ENCODE measurements at places on chromosomes 4 and X.

GRCh38 chrX:140526171-140526570, 21.3 kb upstream of the SOX3 start:
- peak; percentile 71 for DNase-seq

- no peak for DNase-seq
Measured at GRCh38 chr4:4890574-4891255, 31.2 kb downstream of the MSX1 start.

GRCh38 chr4:172751550-172751949, 417.1 kb upstream of the GALNT7 start:
- DNase-seq, result no peak

GRCh38 chr4:172674811-172675210, 493.8 kb upstream of the GALNT7 start:
- no peak for DNase-seq

GRCh38 chr4:82903737-82904136, 3.2 kb downstream of the THAP9 start:
- DNase-seq, result no peak

DNA sequence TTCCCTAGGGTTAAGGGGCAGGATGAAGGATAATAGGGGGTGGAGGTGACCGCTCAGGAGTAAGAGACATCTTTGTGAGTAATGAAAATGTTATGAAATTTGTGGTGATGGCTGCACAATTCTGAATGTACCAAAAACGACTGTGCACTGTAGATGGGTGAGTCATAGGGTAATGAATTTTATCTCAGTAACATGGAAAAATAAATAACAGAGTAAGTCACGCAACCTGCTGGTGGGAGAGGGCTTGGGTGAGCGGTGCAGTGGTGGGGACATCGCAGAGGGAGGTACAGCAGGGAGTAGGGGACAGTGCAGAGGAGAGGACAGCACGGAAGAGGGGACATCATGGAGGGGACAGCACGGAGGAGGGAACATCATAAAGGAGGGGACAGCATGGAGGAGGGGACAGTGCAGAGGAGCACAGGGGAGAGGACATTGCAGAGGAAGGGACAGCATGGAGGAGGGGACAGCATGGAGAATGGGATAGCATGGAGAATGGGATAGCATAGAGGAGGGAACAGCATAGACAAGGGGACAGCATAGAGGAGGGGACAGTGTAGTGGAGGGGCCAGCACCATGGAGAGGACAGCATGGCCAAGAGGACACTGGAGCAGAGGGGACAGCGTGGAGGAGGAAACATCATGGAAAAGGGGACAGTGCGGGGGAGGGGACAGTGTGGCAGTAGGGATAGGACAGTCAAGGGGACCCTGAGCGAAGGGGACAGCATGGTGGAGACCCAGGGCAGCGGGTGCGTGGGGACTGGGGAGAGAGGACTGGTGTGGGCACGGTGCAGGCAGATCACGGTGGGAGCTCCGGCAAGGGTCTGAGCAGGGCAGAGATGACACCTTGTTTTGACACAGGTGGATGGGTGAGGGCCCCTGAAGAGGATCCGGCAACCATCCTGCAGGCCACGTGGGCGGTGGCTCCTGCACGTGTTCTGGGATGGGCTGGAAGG, 68.5 kb upstream of the MXD4 start:
- DNase-seq, result peak; percentile 93

DNA sequence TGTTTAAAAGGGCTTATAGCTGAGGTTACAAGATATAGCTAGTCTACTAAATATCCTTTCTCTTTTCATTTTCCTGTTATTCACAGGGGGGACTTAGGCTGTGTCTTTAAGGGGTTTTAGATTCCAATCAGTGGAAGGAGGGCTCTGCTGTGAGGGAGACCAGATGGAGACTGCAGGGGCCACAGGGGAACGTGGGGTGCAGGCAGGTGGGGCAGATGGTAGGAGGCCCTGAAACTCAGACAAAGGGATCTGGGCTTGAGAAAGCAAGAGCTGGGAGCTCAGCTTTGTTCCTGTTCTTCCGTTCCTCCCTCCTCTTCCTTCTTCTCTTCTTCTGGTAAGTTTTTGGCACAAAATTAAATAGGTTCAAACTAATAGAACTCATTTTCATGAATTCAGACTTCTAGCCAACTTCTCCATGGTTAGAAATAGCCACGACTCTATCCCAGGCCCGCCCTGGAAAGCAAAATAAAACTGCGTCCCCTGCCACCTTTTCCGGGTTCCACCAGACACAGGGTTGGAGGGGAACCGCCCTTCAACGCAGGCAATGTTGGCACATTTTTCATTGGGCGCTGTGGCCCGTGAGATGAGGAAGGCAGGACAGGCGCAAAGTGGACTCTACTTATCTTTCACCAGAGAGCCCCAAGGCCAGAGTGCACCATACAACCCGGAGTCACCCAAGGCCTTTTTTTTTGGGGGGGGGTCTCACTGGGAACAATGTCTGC, 3.5 kb upstream of the TMSB4X start:
- DNase-seq, result no peak

DNA sequence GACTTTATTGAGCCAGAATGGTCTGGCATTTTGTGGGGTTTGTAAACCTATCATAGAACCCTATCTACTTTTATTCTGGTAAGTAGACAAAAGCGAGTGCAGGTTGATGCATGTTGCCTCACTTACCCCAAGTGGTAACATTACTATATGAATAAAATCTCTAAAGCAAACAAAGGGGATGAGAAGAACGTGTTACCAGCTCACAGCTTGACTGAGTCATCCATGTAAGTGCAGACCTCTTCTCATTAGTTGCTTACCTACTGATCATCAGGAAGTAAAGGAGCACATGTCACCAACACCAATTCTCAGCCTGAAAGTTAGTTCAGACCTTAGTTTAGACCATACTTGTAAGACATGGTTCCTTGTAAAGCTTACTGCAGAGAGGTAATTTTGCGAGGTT, 1328.3 kb downstream of the C4orf33 start:
- no peak for DNase-seq

GRCh38 chr4:181308476-181309312, 934.5 kb upstream of the TENM3 start:
- no peak for DNase-seq

DNA sequence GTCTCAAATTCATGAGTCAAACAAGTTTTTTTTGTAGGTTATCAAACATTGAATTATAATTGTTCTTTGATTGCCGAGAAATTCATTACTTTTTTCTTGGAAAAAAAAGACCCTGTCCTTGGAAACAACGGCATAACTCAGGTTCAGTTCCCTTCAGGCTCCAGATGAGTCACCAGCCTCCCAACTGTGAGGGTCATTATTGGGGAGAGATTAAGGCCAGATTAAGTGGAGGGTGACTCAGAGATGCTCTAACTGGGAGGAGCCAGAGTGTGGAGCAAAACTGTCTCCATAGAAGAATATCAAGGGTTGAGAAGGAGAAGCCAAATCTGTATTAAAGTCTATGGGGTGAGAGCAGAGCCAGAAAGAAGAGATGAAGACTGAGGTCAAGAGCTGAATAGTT, 9.6 kb downstream of the ADGRG4 start:
- peak; percentile 4 for DNase-seq

GRCh38 chr4:184359888-184360287, 114.5 kb downstream of the IRF2 start:
- peak; percentile 54 for DNase-seq

DNA sequence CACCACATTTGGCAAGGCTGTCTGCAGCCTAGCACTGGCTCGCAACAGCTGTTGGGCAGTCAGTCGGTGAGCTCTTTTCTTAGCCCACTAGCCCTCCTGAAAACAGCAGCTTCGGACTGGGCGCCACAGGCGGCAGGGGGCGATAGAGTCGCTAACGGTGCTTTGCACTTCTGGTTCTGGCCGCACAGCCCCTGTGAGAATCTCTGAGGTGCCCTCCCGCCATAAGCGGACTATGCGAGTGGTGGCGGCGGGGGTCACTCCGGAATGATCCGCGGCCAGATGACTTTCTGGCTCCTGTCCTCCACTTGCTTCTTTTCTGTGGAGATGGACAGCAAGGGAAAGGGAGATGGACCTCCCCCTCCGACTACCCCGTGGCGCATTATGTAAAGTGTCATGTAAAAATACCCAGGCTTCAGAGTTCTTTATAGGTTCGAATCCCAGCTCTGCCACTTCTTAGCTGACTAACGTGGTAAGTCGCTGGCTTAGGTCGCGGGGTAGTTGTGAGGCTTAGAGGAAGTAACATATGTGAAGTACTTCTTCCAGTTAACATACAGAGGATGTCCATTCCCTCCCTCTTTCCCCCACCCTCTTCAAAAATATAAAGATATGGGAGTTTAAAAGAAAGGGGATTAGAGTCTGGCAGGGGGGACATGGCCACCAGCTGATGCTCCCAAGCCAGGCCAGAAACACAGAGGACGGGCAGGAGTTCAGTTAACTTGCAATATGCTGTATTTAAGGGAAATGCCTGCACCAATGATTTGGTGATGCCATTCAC, 11.0 kb downstream of the ARHGAP36 start:
- DNase-seq, result peak; percentile 2

- peak; percentile 69 for DNase-seq
Measured at GRCh38 chr4:128513664-128514484, 226.3 kb upstream of the PGRMC2 start.

- DNase-seq, result no peak
Measured at GRCh38 chrX:129559783-129560182, 19.7 kb downstream of the OCRL start.

- DNase-seq, result no peak
Measured at GRCh38 chr4:139562067-139562684, 6.2 kb upstream of the SETD7 start.

GRCh38 chr4:55013431-55013955, 111.9 kb downstream of the KDR start:
- DNase-seq, result no peak

GRCh38 chrX:7019555-7019954, 128.0 kb upstream of the STS start:
- DNase-seq, result no peak

DNA sequence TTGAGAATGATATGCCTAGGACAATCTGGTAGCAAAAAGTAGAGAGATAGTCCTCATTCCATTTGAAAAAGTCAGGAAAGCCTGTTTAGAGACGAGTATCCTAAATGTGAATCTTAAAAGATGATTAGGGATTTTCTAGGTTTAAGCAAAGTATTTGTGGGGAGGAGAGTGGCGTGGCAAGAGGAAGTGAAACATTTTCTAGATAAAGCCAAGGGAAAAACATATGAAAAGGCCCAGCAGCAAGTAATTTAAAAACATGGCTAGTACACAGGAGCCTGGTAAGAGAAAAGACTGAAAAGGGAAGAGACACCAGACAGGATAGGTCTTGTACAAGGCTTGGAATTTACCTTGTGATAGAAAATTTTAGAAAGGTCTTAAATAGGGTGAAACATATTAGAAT, 45.9 kb downstream of the CORIN start:
- DNase-seq, result no peak

GRCh38 chr4:110005461-110006056, 92.9 kb downstream of the EGF start:
- DNase-seq, result peak; percentile 68

- peak; percentile 34 for DNase-seq
Measured at GRCh38 chr4:95304898-95305297, 243.9 kb downstream of the UNC5C start.

DNA sequence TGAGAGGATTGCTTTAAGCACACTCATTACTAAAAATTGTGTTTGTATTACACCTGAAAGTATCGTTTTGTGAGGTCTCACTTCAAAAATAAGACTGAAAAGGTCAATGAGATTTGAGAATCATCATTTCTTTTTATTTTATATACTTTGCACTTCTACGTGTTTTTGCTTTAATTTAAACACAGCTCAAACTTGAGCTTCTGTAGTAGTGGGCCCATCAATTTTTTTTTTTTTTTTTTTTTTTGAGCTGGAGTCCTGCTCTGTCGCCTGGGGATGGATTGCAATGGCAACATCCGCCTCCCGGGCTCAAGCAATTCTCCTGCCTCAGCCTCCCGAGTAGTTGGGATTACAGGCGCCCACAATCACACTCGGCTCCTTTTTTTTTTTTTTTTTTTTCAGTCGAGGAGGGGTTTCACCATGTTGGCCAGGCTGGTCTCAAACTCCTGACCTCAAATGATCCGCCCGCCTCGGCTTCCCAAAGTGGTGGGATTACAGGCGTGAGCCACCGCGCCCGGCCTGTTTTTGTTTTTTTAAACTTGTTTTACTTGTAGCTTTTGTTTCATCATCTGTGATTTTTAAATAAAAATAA, 1.5 kb downstream of the GSTCD start:
- no peak for DNase-seq

DNA sequence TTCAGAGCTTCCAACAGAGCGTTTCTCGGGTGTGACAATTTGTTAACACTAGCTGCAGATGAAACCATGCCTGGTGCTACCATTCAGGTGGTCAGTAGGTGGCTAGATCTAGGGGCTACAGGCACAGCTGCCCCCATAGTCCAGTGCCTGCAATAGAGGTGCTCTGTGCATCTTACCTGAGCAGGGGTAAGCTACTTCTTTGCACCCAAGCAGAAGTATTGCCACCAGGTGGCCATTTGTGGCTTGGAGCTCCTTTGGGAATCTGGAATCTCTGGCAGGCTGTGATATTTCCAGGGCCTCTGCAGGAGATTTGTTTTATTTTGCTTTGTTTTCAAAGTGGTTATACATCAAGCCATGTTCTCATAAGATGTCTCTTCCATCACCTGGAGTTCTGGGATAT, 170.7 kb upstream of the PUDP start:
- no peak for DNase-seq

GRCh38 chrX:46957297-46957696, 45.1 kb downstream of the JADE3 start:
- no peak for DNase-seq

- no peak for DNase-seq
Measured at GRCh38 chr4:105466580-105466979, 7.3 kb downstream of the PPA2 start.

- no peak for DNase-seq
Measured at GRCh38 chr4:10035130-10035529, 13.8 kb upstream of the SLC2A9 start.

DNA sequence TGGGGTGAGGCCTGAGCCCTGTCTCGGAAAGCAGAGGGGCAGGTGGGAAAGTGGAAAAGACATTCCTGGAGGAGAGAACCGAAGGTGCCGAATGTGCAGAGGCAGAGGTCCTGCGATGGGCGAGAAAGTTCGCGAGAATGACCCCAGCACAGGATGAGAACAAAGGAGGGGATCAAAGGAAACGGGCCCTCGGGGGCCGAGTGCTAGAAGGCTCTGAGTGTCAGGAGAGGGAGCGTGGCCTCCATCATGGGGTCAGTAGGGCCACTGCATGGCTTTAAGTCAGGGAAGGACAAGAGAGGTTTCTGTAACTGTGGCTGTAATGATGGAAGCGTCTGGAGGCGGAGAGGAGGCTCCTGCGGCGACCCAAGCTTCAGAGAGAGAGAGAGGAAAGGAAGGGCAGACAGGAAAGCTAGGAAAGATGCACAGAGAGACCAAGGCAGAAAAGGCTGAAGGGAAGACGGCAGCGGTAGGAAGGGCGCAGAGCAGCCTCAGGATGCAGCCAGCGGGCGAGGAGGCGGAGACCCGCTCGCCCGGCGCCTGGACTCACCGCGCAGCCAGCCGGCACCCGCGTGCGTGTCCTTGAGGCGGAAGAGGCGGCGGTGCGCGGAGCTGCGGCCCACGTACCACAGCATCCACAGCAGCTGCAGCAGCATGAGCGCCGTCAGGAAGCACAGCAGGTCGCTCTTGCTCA, 669 bp downstream of the OTOP1 start:
- DNase-seq, result no peak

GRCh38 chr4:101259876-101260275, 87.5 kb downstream of the PPP3CA start:
- peak; percentile 18 for DNase-seq

- DNase-seq, result peak; percentile 60
Measured at GRCh38 chr4:123826896-123827295, 430.3 kb downstream of the SPRY1 start.

Data from fibroblast of skin of abdomen (primary cell).